Stimulated activated CD4-positive, alpha-beta T cell treated with anti-CD3 and anti-CD28 coated beads, Interleukin-12 subunit alpha, Interleukin-12 subunit beta, amount 100 ng/mL, for 4 hours (primary cell): ENCODE measurements at places on chromosomes 12 and 14.

GRCh38 chr14:32814721-32815120 is 124.0 kb upstream of the NPAS3 start:
- DNase-seq = no peak

GRCh38 chr12:84756961-84757360 is 155.6 kb downstream of the SLC6A15 start:
- no peak for DNase-seq

DNA sequence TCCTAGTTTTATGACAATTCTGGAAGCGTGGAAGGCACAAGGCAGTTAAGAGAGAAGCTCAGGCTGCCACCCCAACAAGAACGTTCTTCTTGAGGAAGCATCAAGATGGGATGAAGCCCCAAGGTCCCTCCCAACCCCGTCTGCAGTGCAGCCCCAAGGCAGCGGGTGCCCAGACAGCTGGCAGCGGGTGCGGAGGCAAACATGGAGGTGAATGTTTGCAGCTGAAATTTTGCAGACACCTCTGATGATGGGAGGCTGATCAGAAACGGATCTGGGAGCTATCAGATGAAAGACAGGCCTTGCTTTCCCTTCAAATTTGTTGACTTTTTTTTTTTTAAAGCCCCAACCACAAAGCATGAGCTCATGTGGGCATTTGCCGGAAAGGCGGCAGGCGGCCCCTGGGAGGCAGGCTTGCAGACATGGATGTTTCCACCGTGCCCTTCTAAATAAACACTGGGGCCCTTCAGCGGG is 230.7 kb upstream of the RTL1 start:
- DNase-seq = no peak

DNA sequence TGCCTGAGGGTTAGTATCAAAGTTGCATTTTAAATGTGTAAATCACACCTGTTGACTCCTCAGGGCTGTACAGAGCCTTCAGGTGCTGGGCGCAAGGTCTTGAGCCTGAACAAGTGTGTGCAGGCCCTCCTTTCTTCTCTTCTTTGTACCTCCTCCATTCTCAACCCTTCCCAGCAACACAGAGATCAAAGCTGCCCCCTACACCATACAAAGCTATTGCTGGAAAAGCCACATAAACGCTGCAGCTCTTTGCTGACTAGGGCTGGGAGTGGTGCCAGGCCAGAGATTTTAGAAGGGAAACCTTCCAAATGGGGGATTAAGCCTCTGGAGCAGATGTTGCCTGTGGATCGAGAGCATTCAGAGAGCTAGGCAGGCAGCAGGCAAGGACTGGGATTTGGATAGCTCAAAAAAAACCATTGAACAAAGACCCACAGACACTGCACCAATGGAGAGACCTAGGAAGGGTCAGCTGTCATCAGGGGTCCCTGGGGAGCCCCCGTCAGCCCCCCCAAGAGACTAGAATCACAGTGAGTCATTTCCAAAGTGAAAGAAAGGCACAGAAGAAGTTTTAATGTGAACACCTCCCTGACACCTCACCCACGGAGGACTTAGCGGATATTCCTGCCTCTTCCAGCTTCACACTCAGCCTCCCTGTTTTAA is 18.2 kb upstream of the SUSD6 start:
- no peak for DNase-seq

- DNase-seq = no peak
Measured at GRCh38 chr14:61720294-61720661, 25.0 kb downstream of the HIF1A start.

- no peak for DNase-seq
Measured at GRCh38 chr14:31410048-31410650, 10.2 kb downstream of the HEATR5A start.

DNA sequence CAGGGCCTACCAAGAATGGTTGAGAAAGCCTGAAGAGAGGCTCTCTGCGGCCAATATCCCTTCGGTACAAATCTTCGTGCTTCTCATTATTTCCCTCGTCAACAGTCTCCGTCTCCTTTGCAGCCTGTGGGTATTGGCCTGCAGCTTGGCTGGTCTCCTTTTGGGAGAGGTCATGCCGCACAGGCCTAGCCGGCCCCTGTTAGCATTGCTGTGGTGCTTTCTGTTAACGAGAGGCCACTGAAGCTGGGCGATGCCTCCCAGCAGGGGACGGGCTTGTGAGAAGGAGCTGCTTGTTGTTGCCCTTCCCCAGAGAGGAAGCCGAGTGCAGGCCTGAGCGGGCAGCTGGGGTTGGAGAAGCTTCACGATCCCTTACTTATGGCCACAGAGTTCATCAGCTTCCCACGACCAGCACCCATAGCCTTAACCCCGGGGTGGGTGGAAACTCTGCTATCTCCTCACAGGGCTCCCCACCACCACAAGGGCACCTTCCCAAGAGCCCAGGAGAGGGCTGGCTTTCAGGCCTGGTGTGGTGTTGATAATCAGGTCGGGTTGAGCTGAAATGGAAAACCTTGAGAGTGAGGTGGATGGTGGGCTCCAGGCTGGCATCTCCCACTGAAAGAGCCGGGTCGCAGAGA is 228.6 kb downstream of the ZFP36L1 start:
- DNase-seq = no peak

DNA sequence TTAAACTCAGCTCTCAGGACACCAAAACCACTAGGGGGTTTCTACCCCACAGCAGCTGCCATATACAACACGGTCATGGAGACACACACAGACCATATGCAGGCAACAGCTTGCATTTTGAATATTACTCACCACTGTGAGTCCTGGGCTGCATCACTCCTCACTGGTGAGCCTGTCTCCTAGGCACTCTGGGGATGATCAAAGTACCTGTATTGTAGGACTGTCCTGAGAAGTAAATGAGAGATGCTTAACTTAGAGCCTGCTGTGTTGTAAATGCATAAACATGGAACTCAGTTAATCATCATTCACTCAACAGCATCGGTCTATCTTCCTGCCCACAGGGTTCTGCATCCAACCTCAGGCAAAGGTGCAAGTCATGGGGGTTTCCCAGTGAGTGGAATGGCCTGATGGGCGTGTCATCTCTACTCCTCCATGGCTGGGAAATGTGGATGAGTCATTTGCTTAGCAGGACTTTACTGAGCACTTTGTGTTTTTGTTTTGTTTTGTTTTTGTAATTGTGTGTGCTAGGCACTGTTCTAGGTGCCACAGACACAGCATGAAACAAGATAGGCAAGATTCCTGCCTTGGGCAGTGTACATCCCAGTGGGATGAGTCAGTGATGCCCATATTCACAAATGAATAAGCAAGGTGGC is 1141.2 kb upstream of the TMEM132C start:
- no peak for DNase-seq

GRCh38 chr12:40044396-40044795 is 61.5 kb downstream of the SLC2A13 start:
- no peak for DNase-seq

- DNase-seq = no peak
Measured at GRCh38 chr12:116196226-116196625, 81.3 kb downstream of the MED13L start.
